Aorta (tissue), 5 donors: ENCODE measurements at places on chromosomes 7 and 10. TPM values are rescaled to one million over a fixed set of nuclear protein-coding genes. Genes with fewer than 3 reads are reported as not detected.

GRCh38 chr7:1028775-1029636 is 15.3 kb upstream of the GPR146 start:
- H3K27me3 ChIP-seq: no peaks in the 10 kb centered on the region
- H3K4me3 ChIP-seq: no peak overlapping the region
- no peaks in the 10 kb centered on the region for H3K4me1 ChIP-seq
- no peaks in the 10 kb centered on the region for H3K36me3 ChIP-seq

DNA sequence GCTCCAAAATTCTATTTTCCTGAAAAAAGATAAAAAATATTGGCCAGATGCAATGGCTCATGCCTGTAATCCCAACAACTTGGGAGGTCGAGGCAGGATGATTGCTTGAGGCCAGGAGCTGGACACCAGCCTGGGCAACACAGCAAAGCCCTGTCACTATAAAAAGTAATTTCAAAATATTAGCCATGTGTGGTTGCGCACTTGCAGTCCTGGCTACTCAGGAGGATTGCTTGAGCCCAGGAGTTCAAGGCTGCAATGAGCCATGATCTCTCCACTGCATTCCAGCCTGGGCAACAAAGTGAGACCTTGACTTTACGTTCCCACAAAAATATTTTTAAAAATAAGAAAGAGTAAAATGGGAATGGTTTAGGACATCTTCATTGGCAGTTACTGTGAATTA is 104.1 kb upstream of the AFAP1L2 start:
- H3K36me3 ChIP-seq: no peaks in the 10 kb centered on the region
- H3K27me3 ChIP-seq: no peaks in the 10 kb centered on the region
- no peak overlapping the region for H3K27ac ChIP-seq
- DNase-seq: no peak
- H3K4me1 ChIP-seq: peaks cover 7% of the 10 kb centered on the region

GRCh38 chr7:49324707-49325106 is 400.4 kb downstream of the CDC14C start:
- H3K27ac ChIP-seq: no peak overlapping the region
- H3K27me3 ChIP-seq: no peaks in the 10 kb centered on the region
- DNase-seq: no peak
- no peaks in the 10 kb centered on the region for H3K4me1 ChIP-seq

DNA sequence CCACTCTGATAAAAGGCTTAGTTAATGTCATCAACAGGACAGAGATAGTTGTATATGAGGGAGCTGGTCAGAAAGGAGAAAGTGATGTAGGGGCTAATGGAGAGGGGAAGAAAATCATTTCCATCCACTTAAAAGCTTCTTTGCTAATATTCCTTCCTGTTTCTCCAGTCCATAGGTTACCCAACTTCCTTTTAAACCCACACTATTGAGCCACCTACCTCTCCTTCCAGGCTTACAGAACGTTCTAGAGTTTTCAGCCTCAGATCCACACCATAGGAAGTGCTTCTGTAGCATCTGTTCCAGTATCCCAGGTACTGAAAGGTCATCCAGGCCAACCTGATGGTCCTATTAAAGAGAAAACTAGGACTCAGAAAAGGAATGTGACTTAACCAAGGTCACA is 28.2 kb downstream of the STRIP2 start:
- no peak overlapping the region for H3K4me3 ChIP-seq
- no peaks in the 10 kb centered on the region for H3K36me3 ChIP-seq
- H3K27me3 ChIP-seq: peaks cover 2% of the 10 kb centered on the region
- H3K4me1 ChIP-seq: no peaks in the 10 kb centered on the region
- DNase-seq: no peak
- H3K27ac ChIP-seq: no peak overlapping the region

- no peak overlapping the region for H3K27ac ChIP-seq
- H3K4me3 ChIP-seq: no peak overlapping the region
- no peaks in the 10 kb centered on the region for H3K27me3 ChIP-seq
- no peaks in the 10 kb centered on the region for H3K4me1 ChIP-seq
- DNase-seq: no peak
Measured at GRCh38 chr10:3010816-3011460, 56.4 kb upstream of the PFKP start.

CEP55 gene
- 0.55 TPM for total RNA-seq

DNA sequence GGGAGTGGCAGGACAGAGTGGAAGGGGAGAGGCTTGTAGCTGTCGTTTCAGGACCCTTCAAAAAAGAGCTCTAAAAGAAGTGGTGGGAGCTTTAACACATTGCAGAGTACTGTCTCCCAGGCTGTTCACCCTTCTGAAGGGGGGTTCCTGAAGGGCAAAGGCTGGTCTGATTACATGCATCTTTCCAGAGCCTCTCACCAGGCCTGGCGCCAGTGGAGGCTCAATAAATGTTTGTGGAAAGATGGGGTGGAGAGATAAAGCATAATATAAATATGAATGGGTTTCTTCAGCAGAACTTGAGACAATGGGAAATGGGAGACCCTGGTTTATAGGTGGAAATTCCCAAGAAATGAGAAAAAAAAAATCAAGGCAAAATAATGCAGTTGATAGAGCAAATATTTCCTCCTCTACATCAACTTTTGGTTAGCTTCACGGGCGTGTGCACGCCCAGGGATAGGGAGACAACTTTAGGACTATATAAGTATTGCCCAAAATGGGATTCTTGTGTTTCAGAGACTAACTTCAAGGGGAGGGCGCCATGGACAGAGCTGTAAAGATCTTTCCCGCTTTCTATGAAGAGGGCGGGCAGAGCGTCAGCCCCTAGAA is 613 bp upstream of the BUB3 start:
- H3K27ac ChIP-seq: no peak overlapping the region
- H3K36me3 ChIP-seq: no peaks in the 10 kb centered on the region
- H3K27me3 ChIP-seq: no peaks in the 10 kb centered on the region
- no peaks in the 10 kb centered on the region for H3K4me1 ChIP-seq

EXOC4 gene
- 109 TPM for total RNA-seq

GRCh38 chr10:112580267-112580666 is 133.3 kb downstream of the VTI1A start:
- no peaks in the 10 kb centered on the region for H3K27me3 ChIP-seq
- H3K4me3 ChIP-seq: no peak overlapping the region
- H3K36me3 ChIP-seq: no peaks in the 10 kb centered on the region
- DNase-seq: no peak
- no peak overlapping the region for H3K27ac ChIP-seq

GRCh38 chr10:12490963-12491362 is 141.6 kb downstream of the CAMK1D start:
- peak; percentile 1 for DNase-seq
- H3K27ac ChIP-seq: no peak overlapping the region
- no peaks in the 10 kb centered on the region for H3K36me3 ChIP-seq
- no peak overlapping the region for H3K4me3 ChIP-seq
- H3K27me3 ChIP-seq: no peaks in the 10 kb centered on the region

- no peaks in the 10 kb centered on the region for H3K27me3 ChIP-seq
- H3K4me3 ChIP-seq: no peak overlapping the region
- DNase-seq: no peak
- H3K27ac ChIP-seq: no peak overlapping the region
Measured at GRCh38 chr7:89927762-89928161, 226.5 kb upstream of the STEAP1 start.

DNA sequence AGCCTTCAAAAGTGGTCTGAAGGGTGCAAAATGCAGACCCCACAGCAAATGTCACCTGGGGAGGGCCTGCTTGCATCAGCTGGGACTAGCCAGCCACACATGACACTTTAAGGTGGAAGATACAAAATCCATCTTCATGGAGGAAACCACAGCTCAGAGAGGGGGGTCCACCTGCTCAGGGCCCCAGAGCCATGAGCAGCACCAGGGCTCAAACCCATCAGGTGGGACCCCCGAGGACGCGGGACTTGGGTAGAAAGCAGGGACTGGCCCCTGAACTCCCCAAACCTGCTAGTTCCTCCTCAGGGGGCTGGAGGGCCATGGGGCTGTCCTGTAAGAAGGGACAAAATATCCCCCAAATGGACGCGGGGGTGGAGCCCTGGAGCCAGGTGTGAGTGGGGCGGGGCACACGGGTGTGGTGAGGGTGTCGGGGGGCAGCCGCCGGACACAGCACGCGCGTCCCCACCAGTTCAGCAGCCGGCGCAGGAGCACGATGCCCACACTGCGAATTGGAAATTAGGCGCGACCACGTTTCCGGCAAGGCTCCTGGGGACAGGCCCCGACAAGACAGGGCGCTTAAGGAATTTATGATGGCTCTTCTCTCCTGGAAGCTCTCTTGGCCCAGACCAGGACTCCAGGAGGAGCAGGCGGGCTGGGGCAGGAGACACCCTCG is 8.0 kb downstream of the PDGFA start:
- H3K27me3 ChIP-seq: no peaks in the 10 kb centered on the region
- H3K4me1 ChIP-seq: no peaks in the 10 kb centered on the region
- peaks cover 4% of the 10 kb centered on the region for H3K36me3 ChIP-seq

DNA sequence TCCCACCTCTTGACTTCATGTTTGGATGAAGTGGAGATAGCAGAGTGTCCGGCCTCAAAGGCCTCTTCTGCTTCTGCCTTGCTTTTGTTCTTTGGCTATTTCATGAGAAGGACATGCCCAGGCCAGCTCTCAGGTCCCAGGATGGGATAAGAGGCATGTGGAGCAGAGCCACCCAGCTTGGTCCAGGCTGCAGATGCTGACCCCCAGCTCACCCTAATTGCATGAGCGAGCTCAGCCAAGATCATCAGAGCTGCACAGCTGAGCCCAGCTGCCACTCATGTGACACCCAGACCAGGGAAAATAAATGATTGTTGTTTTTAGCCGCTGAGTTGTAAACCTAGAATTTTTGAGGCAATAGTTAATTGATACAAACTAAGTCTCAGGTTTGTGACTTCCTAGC is 230.0 kb downstream of the PHF14 start:
- H3K4me1 ChIP-seq: no peaks in the 10 kb centered on the region
- H3K36me3 ChIP-seq: no peaks in the 10 kb centered on the region
- H3K4me3 ChIP-seq: no peak overlapping the region
- no peaks in the 10 kb centered on the region for H3K27me3 ChIP-seq

CLDN3 gene
- not detected for total RNA-seq
